ENCODE measurements at places on chromosomes 2 and 18. TPM values are rescaled to one million over a fixed set of nuclear protein-coding genes. Genes with fewer than 3 reads are reported as not detected.
A peak's percentile ranks its signal among the peaks of the same experiment; 100 is the strongest.

- DNase-seq = no peak
Observed at GRCh38 chr2:170408461-170409163, 230.7 kb downstream of the MYO3B start.

MFSD2B gene
- total RNA-seq = 1.8 TPM

DNA sequence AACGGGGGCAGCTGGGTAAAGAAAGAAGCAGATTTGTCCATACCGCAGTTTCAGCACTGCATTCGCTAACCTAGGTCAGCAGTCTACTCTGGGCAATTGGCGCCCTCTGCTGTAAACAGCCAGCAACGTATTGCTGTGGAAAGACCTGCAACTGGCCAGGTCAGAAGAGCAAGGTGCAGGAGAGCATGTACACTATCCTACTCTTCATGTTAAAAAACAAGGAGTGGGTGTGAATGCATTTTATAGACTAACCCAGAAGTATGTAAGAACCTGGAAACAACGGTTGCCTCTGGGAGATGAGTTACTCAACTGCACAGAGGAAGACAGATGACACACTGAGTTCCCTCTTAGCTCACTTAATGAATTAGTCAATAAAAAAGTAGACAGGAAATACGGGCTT lies 6.2 kb downstream of the MRPS5 start:
- DNase-seq = peak; percentile 67

DNA sequence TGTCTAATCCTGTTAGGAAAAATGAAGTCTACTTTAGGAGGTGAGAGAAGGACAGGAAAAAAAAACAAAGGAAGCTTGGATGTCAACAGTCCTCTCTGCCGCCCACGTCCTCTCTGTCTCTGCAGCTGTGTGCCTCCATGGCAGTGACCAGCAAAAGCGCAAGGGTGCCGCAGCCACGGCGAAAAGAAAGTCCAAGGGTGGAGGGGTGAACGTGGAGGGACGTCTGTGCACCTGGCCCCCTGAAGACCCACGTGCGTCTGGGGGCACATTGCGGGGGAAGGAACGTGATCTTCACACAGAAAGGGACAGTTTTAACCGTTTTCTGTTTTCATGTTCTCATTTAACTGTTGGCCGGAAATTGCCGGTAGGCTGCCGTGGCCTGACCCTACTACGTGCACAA lies 152.7 kb downstream of the MBP start:
- DNase-seq = no peak

POTEI gene
- not detected for total RNA-seq

SERPINB7 gene
- total RNA-seq = not detected

GRCh38 chr18:48597671-48598070 lies 58.8 kb downstream of the CTIF start:
- DNase-seq = no peak

GPR35 gene
- 1.6 TPM for total RNA-seq

DNA sequence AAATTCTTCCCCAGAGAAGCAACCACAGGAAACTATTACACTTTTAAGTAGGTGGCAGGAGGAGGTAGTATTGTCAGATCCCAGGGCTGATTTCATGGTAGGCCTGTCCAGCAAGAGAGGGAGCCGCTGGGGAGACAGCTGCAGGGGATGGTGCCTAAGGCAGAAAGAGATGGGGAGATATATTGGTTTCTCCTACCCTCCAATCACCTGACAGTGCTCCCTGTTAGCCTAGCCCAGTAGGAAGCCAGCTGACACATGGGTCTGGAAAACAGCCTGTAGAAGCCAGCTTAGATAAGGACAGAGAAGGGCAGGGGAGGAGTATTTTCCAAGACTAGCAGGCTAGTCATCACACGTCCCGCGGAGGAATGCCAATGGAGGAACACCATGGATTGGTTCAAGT lies 8.2 kb upstream of the SPOPL start:
- no peak for DNase-seq

DNA sequence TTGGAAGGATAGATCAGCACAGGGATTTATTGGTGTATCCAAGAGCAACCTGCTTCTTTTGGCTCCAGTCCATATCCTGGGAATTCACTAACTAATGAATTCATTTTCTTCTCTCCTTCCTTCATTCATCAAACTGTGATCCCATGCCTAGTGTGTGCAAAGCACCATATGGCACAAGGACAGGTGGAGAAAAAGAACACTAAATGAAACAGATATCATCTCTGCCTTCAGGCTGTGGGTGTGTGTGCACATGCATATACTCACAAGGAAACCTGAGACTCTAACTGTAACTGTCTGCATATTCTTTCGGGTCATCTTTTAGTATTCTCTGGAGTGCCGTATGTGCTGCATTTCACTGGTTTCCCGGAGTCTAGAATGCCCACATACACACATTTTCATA lies 20.2 kb downstream of the TNP1 start:
- no peak for DNase-seq

DNA sequence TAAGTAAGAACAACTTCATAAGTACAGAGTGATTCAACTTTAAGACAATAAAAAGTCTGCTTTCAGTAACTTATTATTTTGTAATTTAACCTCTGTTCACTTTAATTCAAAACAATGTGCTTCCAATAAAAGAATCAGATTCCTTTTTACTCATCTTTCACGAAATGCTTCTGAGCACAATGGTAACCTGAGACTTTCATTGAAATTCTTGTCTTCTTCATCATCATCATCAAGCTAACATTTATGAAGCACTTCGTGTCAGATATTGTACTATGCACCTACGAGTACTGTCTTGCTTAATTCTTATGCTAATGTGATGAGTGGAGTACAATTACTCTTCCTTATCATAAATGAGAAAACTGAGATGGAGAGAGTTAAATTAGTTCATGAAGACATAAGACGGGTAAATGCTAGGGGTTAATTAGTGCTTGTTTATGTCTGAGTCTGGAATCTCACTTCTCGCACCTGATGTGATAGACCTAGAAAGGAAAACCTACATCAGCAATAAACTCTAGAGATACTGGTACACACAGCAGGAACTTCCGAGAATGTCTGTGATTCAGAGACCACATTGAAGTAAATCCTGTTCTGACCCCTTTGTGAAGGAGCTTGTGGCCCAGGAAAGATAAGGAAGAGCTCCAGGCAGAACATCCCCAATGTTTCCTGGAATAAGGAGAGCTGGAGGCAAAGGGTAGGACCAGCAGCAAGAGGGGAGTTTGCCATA lies 227.6 kb upstream of the ETAA1 start:
- DNase-seq = no peak

- DNase-seq = peak; percentile 40
Observed at GRCh38 chr2:232984451-232985207, 28.4 kb downstream of the NGEF start.

DNA sequence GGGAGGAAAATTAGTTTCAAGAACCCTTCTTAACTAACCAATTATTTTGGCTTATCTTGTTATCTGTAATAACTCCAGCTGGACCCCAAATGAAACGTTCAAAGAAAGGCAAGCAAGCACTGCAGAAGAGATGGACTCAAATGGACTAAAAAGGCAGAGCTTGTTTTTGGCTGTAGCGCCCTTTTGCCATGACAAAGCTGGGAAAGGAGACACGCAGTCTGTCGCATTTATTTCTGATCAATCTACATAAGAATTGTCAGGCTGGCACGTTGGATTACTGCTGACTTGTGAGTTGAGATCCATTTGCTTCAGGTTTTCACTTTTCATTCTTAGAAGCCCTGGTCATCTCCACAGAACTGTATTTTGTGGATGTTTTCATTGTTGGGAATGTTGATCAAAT lies 402.9 kb downstream of the TMEM182 start:
- no peak for DNase-seq

- no peak for DNase-seq
Observed at GRCh38 chr18:56568986-56569385, 69.4 kb downstream of the TXNL1 start.

TUBB8B gene
- total RNA-seq = not detected

DNA sequence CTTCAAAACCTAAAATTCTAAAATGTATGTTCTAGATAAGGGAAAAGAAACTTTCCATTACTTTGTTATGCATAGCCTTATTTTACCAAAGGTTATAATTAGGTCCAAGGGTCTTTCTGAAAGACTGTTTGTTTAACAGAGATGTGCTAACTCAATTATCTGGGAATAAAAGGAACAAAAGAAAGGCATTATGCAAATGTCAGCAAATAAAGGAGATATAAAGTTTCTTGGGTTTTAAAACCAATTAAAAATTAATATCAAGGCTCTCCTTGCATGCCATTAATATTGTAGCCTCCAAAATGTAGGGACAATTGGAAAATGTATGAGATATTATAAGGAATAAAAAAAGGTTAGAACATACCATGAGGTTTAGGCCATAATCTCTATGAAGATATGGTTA lies 87.8 kb upstream of the DOCK10 start:
- no peak for DNase-seq

DNA sequence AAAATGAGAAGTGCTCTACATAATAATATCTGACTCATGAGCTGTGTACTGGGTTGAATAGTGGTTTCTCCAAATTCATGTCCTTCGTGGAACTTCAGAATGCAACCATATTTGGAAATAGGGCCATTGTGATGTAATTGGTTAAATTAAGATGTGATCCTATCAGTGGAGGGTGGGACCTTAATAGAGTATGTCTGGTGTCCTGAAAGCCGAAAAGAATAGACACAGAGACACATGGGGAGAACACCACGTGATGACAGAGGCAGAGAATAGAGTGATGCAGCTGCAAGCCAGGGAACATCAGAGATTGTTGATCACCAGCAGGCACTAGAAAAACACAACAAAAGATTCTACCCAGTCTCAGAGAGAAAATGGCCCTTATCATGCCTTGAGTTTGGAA lies 310.1 kb downstream of the EXOC6B start:
- DNase-seq = no peak

GRCh38 chr2:130744287-130745117 lies 10.8 kb upstream of the AMER3 start:
- DNase-seq = no peak

GRCh38 chr2:20647211-20647610 lies 3.7 kb downstream of the HS1BP3 start:
- no peak for DNase-seq

- DNase-seq = no peak
Observed at GRCh38 chr18:32760391-32760790, 12.4 kb downstream of the KLHL14 start.

GRCh38 chr2:204156456-204156855 lies 219.9 kb downstream of the ICOS start:
- DNase-seq = no peak

DNA sequence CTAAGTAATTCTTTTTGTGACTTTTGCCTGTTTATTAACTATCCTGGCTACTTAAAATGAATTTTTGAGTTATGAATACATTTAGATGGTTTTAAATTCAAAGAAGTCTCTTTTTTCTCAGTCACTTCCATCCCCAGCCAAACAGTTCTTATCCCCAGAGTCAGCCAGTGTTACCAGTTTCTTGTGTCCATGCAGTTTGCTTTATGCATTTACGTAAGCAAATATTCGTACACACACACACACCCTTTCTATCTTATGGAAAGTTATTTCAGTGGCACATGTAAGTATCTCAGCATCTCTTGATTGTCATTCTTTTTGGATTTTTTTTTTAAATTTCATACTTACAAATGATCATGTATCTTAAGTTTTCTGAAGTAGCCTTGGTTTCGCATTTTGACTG lies 113.2 kb downstream of the NEDD4L start:
- no peak for DNase-seq

COL6A3 gene
- 197 TPM for total RNA-seq

DNA sequence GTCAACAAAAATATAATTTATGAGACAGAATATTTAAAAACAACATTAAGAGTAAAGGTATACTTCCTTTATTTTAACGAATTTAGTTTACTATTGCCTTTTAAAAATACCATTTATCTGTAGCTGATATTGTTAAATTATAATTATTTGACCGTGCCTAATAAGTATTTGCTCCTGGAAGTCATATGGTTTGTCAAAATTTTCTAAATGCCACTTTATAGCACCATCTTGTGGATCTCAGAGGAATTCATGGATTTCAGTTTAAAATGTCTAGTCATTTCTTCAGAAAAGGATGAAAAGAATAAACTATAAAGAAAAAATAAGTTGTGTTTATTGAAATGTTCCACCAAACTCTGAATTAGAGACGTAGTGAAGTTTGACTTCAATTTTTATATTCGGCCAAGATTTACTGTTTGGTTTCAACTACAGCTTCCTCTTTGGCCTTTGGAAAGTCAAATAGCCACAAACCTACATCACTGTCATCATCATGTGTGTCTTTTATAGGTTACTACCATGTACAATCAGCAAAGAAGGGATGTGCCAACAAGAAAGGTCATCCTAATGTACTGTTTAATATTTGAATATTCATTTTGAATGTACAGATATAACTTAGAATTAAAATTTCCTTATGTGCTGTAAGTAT lies 10.3 kb upstream of the FTCDNL1 start:
- no peak for DNase-seq

DNA sequence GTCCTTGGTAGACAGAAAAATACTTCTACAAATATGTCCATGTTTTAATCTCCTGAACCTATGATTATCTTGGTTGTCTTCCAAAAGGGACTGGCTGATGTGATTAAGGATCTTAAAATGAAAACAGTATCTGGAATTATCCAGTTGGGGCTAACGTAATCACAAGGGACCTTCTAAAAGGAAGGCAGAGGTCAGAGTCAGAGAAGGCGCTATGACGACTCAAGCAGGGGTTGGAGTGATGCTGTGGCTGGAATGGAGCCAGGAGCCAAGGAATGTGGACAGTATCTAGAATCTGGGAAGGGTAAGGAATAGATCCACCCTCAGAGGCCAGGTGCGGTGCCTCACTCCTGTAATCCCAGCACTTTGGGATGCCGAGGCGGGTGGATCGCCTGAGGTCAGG lies 4.2 kb upstream of the USP14 start:
- DNase-seq = no peak

DNA sequence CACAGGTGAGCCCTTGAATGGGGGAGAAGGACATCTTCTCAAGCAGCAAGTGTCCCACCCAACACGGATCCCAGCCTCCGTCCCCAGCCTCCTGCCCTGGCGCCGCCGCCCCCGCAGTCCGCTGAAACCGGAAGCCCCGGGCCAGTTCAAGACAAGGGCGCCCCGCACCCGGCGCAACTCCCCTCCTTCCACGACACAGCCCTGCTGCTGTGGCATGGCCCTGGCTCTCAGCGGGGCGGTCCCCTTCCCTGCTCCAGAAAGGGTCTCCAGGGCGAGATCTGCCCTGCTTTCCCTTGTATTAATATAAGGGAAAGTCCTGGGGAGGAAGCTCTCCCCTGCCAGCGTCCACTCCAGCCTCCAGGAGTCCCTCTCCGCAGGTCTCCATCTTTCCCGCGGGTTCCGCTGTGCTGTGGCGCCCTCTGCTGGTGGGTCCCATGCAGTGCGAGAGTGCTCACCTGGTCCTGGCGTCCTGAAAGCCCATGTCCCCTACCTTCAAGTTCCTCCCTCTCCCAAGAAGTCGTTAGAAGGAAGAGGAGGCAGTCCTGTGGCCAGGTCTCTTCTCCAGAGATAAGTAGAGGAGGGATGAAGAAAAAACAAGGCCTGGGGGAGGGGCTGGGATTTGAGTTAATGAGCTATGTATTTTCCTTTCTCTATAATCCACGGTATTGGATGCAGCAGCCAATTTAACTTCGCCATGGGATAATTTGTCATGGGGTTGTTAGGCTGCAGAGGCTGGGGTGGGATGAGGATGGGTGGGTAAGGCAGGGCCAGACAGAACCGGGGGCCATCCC lies 176.0 kb downstream of the SMAD2 start:
- DNase-seq = no peak

TUBA4A gene
- total RNA-seq = 85.1 TPM
